ENCODE measurements at places on chromosomes 7 and 10. TPM values are rescaled to one million over a fixed set of nuclear protein-coding genes. Genes with fewer than 3 reads are reported as not detected.

SLC26A5 gene
- total RNA-seq, result 0.78 TPM

NKX1-2 gene
- total RNA-seq, result not detected

PAPOLB gene
- 0.54 TPM for total RNA-seq

PCLO gene
- total RNA-seq, result 1.2 TPM

CCL24 gene
- 2.4 TPM for total RNA-seq

TLL2 gene
- 0.36 TPM for total RNA-seq

ANKRD7 gene
- total RNA-seq, result 0.65 TPM

NUP205 gene
- 40.9 TPM for total RNA-seq

TMEM184A gene
- total RNA-seq, result 0.06 TPM

Measured in aorta (tissue), 5 donors.